PC-9 (cell line): ENCODE measurements at places on chromosomes 7 and 10.

GRCh38 chr7:143258831-143259230 is 4.4 kb upstream of the GSTK1 start:
- DNase-seq: no peak

DNA sequence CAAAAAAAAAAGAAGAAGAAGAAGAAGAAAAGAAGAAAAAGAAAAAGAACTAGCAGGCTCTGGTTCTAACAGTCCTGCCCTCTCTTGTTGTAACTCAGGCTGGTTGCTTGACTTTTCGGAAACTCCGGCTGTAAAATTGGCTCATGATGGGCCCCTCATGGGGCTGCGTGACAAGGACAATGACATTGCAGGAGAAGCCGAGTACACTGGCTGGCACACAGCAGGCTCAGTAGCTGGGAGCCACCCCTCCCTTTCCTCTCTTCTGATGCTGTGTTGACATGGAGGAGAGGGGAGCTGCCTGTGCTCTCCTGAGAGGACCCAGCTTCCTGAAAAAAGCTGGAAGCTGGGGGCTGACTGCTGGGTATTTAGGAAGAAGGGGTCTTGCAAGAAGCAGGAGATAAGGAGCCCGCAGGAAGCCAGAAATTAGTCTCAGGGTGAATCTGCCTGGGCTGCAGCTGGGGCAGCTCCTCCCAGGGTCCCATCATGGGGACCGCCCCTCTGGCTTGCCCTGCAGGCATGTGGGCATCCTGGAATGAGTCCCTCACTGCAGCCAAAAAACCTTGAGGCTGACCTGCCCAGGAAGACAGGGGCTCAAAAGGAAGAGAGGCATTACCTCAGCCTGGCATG is 14.6 kb upstream of the GPR26 start:
- no peak for DNase-seq

GRCh38 chr7:94286111-94286510 is 108.6 kb upstream of the COL1A2 start:
- no peak for DNase-seq

DNA sequence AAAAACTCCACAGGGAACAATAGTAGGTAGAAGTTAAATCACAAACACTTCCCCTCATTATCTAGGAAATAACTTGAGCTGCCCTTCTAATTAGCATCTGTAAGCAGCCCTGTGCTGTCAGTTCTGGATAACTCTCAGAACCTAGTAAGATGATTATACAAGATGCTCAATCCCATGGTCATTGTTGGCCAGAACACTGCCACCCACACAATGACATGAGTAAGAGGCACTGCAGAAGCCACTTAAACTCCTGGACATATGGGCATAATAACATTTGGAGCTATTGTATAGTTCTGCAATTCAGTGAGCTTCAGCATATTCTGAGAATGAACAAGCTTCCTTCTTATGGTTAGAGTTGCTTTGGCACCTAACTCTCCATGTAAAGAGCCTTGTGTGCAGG is 153.8 kb downstream of the PLPP4 start:
- no peak for DNase-seq

DNA sequence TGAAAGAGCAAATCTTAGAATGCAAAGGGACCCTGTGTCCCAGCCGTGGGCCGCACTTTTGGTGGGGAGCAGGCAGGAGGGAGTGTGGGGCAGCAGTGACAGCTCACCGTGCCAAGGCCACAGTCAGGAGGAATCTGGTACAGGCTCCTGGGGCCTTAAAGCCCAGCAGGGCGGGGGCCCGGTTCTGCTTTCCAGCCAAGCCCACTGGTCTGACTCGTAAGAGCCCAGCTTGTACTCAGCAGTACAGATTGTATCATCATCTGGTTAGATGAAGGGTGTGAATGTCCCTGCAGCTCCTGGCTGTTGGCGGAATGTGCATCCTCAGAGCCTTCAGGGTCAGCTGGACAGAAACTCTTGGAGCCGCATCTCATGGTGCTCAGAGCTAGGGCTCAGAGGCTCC is 30.5 kb upstream of the TRIM8 start:
- DNase-seq: no peak

GRCh38 chr7:110309941-110310340 is 781.0 kb upstream of the LRRN3 start:
- DNase-seq: no peak

GRCh38 chr10:64476506-64476905 is 955.3 kb downstream of the REEP3 start:
- no peak for DNase-seq

DNA sequence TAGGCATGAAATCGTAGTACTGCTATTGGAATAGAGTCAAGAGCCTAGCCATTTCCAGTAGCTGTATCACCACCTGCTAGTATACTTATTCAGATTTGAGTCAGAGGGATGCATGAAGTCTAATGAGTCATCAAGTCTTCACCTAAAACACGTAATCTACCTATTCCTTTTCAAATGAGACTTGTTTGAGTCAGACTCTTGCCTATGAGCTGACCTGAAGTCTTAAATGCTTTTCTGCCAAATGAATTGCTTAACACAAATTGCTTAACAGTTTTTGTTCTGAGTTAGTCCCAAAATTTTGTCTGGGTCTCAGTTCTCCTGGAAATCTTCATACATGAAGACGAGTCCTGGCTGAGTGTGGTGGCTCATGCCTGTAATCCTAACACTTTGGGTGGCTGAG is 165.2 kb downstream of the GNAT3 start:
- DNase-seq: peak; percentile 90

- no peak for DNase-seq
These were observed 81.3 kb downstream of the SH2D4B start for GRCh38 chr10:80619036-80619435.

DNA sequence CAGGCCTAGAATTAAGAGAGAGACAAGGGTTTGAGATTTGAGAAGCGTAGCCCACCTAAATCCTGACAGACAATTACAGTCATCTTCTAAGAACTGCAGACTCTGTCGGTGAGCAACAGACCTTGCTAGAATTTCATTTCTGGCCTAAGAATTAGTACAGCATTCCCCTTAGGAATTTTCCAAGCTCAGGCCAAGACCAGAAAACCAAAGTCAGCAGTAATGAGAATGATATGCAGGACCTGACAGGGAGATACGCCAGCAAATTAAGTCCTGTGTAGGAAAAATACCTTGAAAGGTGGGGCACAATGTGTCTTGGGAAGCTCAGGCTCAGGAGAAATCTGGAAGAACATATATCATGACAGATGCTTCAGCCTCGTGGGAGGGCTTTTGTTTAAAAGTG is 52.7 kb upstream of the HERPUD2 start:
- DNase-seq: no peak

DNA sequence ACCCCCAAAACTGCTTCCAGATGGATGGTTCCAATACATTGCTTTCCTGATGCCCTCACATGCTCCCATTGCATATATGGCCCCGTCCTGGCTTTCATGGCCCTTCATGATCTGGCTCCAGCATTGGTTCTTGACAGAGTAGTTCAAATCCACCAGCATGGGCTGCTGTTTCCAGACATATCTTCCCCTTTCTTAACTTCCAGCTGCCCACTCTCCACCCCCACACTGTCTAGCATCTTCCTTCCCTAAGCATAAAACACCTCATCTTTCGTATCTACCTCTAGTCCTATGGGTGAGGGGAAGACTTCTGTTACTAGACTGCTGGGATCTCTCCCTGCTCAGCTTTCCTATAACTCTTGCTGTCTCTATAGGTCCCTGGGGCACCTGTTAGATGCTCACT is 13.2 kb upstream of the GOLGA7B start:
- no peak for DNase-seq

- no peak for DNase-seq
These were observed 119.0 kb downstream of the HTR7 start for GRCh38 chr10:90738885-90739284.

DNA sequence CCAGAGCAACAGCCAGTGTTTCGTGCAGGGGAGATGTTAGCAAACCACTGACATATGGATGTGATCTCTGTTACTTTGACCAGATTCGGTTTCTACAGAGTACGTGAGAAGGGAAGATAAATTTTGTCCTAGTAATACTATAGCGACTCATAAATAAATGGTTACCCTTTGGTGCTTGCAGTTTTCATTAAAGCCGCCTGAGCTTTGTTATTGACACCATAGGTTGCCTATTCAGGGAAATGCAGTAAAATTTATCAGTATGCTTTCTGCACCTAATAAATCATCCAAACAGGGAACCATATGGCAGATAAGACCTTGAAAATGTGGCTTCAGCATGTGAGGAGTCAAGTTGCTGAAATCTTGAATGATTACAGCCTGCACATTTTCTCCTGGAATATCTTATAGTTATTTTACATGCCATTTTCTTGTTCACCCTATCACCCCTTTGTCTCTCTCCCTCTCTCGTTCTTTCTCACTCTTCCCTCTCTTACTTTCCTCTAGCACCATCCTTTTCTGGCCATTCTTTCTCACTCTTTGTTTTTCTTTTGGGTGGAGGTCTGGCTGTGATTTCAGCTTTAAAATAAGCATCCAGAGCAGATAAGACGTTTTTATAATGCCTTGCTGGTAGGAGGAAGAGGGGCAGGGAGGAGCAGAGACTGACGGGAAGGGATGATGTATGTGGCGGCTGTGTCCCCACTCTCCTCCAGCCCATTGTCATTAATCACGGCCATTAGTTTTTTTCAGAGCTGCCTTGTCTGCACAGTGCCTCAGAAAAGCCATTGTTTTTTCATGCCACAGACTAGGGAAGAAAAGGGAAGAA is 182.5 kb downstream of the LRMDA start:
- no peak for DNase-seq

DNA sequence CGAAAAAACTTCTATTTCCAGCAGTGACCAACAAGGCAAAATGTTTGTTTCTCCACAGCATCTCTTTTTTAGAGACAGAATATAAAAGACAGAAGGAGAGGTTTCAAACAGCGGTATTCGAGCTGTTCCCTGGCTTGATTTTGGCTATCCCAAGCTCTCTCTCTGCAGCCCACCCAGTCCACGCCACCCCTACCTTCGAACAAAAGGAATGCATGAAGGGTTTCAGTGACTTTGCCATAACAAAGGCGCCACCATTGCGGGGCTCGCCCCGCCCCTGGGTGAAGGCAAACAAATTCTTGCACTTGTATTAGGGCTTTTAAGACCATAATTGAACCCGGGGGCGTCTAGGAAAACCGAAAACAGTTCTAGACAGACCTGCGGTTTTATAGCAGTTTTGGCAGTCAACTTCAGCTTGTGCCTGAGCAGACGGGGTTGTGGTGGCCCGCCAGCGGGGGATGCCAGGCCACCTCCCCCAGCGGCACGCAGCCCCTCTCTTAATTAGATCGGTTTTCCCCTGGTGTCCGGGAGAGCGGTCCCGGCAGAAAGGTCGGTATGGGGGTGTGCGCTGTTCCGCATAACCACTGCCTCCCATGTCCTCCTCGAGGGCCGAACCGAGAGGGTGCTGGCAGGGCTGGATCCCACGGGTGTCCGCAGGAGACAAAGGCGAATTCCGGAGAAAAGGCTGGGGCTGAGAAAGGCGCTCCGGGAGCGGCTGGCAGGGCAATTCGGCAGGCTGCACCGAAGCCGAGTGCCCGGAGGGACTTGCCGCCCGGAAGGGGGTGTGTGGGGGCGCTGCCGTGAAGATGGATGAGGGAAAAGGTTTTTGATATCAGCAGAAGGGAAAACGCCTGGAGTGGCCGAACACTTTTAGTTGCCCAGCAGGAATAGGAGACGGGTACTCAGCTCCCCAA is 2.7 kb upstream of the HOXA11 start:
- no peak for DNase-seq

DNA sequence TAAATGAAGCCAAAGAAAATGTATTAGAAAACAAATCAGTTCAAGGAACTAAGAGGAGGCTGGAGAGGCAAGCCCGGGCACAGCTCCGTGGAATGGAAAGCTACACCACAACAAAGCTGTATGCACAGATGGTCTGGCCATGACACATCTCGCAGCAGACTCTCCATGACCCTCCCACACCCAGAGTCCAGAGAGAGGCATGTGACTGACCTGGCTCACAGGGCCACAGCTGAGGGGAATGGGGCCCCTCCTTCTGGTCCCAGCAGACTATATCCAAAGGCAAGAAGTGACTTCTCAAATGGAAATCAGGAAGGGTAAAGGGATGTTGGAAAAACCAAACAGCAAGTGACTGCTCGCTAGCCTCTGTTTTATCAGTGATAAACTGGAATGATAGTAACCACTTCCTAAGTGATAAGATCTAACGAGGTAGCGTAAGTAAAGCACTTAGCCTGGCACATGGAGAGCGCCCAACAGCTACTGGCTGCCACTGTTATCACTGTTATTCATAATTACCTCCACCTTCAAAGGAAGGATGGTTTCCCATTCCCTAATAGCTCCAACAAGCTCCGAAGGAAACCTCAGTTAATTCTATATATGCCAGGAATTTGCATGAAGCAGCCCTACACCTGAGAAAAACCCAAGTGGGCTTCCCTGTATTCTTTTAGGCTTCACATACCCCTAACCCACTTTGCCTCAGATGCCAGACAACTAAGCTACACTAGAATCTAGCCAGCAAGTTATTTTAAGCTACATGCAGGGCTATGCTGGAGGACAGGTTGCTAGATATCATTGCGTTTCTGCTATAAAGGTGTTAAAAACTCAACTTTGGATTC is 8.4 kb downstream of the OSBPL3 start:
- peak; percentile 76 for DNase-seq

DNA sequence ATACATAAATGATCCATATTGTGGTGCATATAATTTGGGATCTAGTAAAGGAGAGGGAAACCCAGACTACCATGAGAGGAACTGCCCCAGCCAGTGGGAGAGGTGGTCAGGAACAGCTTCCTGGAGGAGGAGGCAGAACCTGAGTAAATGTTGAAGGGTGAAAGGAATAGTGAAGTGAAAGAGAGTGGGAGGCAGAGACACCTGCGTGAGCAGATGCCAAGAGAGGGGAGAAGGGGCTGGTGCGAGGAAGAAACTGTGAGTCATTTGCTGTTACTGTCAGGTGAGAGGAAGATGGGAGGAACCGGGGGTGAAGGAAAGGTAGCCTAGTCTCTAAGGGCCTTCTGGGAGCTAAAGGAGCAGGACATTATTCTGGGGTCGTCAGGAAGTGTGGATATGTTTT is 294.8 kb downstream of the GRID1 start:
- no peak for DNase-seq

- no peak for DNase-seq
These were observed 34.0 kb downstream of the CH25H start for GRCh38 chr10:89173075-89173474.

- no peak for DNase-seq
These were observed 4.2 kb downstream of the ADAM8 start for GRCh38 chr10:133272301-133272963.

DNA sequence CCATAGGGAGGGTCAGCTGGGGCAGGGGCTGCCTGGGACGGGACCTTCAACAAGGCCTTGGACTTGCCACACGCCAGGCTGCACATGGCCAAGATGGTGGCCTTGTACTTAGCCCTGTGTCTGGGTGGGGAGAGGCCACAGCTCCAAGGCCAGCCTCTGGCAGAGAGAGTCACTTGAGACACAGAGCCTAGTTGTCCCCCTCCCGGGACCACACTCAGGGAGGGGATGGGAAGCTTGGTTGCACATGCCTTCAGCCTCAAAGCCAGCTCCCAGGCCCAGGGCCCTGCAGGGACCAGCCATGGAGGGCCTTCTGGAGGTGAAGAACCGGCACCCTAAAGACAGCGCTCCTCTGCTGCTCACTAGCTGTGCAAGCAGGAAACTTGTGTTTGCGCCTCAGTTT is 16.7 kb downstream of the MMRN2 start:
- no peak for DNase-seq

DNA sequence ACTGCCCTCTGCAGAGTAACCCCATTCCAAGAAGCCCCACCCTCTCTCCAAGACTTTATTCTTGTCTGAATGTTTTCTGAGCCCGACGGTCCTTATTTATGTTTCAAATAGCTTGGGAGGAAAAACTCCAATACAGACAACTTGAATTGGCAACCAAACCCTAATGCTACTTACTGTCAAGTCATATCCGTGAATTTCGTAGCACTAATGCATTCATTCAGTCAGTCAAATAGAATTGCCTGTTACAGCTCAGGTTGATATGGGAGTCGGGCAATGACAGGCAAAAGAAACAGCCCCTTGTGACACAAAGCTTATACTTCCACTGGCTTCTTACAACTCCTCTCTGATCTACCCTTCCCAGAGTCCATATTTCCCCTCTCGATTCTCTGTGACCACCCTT is 58.5 kb upstream of the LRGUK start:
- no peak for DNase-seq
